ENCODE measurements at places on chromosomes 16 and 17. TPM values are rescaled to one million over a fixed set of nuclear protein-coding genes. Genes with fewer than 3 reads are reported as not detected.

The ODAD4 gene
- total RNA-seq: 0.13 TPM

The CX3CL1 gene
- 3.0 TPM for total RNA-seq

The SOST gene
- not detected for total RNA-seq

The NBR1 gene
- total RNA-seq: 105 TPM

The JUP gene
- total RNA-seq: 71.6 TPM

The PLA2G10 gene
- total RNA-seq: not detected

The CCT6B gene
- 0.59 TPM for total RNA-seq

The TERB1 gene
- total RNA-seq: not detected

Data from pulmonary artery endothelial cell (primary cell).